ENCODE measurements at places on chromosomes 1 and 21.
A peak's percentile ranks its signal among the peaks of the same experiment; 100 is the strongest.

GRCh38 chr1:57195436-57195941 is 228.4 kb downstream of the DAB1 start:
- DNase-seq, result no peak

GRCh38 chr1:244329591-244330317 is 122.0 kb downstream of the ADSS2 start:
- DNase-seq, result no peak

DNA sequence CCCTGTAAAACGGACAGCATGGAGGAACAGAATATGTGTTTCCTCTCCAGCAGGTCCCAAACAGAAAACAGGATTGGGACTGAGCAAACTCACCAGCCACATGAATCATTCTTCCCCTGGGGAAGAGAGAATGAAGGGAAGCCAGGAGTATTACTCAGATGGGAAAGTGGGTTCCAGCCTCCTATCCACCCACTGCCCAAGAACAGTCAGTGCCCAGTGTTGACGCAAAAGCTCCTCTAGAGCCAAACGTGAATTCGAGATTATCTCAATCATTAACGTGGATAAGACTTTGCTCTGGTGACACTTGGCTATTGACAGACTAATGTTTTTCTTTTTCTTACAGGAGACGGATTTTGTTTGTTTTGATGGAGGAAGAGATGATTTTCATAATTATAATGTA is 9.3 kb downstream of the MIA3 start:
- no peak for DNase-seq

DNA sequence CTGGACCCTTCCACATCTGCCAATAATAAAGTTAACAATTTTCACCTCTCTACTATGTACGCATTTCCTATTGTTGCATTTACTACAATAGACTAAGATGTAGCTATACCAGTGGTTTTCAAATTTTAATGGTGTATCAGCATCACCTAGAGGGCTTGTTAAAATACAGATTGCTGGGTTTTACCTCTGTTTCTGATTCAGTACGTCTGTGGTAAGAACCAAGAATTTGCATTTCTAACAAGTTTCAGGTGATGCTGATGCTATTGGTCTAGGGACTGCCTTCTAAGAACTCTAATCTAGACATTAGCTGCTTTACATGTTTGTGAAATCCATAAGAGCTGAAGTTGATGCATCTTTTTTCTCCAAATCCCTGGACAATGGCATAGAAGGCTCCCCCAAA is 59.7 kb downstream of the ERICH3 start:
- no peak for DNase-seq

DNA sequence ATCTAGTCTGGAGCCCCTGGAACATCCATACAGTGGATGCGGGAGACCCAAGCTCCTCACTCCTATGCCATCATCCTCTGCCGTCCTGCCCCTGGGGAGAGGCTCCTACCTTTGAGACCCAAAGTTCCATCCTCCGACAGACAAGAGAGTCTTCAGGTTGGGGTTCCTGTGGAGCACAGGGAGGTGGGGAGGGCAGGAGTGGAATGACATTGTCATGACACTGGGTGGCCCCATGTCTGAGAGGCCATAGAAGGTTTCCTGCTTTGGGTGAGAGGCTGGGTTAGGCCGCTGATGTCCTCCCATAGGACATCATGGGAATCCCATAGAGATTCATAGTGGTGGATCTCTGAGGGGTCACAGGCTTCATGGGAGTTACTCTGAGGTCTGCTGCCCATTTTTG is 2.0 kb downstream of the CHI3L1 start:
- DNase-seq, result no peak

GRCh38 chr1:83692524-83693381 is 306.2 kb downstream of the TTLL7 start:
- peak; percentile 42 for DNase-seq

- DNase-seq, result no peak
Measured at GRCh38 chr1:192171123-192171522, 12.9 kb downstream of the RGS18 start.

GRCh38 chr1:172254521-172255222 is 165.8 kb upstream of the C1orf105 start:
- no peak for DNase-seq

GRCh38 chr1:2811533-2811918 is 10.0 kb upstream of the TTC34 start:
- no peak for DNase-seq

DNA sequence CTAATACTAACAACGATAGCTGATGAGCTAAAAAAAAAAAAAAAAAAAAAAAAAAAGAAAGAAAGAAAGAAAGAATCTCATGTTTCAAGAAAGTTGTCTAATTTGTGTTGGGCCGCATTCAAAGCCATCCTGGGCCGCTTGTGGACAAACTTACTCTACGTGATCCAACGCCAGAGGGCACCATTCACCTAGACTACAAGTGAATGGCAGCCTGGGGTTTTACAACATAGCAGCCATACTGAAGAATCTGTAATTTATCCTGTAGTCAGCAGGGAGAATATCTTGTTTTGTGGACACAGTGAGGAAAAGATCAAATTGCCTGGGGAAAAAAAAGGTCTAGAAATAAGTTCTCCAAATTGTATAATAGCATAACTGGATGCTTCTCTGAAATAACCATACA is 47.0 kb downstream of the CYP2J2 start:
- DNase-seq, result peak; percentile 59

- no peak for DNase-seq
Measured at GRCh38 chr1:3743826-3744225, 8.4 kb upstream of the CCDC27 start.

DNA sequence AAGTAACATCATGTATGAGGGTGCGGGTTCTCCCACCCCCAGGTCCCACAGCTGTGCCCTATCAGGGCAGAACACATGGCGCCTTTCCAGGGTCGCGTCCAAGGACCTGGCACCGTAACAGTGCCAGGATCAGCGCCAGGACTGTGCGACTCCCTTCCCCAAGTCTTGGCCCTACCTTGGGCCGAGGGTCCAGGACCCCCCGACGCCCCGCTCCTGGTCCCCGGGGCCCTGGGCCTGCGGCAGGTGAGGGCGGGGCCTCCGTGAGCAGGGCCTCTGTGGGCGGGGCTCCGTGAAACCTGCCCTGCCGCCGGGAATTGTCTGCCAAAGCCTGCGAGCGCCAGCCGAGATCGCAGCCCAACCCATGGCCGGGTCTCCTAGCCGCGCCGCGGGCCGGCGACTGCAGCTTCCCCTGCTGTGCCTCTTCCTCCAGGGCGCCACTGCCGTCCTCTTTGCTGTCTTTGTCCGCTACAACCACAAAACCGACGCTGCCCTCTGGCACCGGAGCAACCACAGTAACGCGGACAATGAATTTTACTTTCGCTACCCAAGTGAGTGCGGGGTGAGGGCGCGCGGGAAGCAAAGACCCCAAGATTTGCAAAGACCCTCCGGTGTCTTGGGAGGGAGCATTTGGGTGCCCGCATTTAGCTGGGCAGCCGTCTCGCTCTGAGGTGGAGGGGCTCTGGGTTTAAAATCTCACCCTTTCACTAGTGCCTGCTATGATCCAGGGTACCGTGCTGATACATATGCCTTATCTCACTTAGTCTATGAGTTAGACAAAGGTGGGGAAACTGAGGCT is at the start of gene RHBG:
Gene RHBG, plus strand, starts transcription at position 323 of the 796 bp plus-strand sequence. Its CDS starts 39 bp downstream, at position 362.
- DNase-seq, result peak; percentile 46

DNA sequence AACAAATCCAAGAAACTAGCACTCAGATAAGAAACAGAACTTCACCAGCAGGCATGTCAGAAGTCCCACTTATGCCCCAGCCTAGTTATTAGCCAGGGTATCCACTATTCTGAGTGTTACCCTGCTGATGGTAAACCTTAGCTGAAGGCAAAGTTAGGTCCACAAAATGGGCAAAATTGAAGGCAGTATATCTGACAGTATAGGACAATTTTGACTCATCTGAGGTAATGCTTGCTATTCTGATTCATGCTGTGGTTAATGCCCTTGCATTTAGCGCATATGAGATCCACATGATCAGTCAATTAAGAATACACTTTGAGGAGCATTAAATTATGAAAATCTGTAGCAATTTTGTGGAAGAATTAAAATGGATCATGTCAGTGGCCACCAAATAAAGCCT is 15.1 kb downstream of the IFI44 start:
- no peak for DNase-seq

DNA sequence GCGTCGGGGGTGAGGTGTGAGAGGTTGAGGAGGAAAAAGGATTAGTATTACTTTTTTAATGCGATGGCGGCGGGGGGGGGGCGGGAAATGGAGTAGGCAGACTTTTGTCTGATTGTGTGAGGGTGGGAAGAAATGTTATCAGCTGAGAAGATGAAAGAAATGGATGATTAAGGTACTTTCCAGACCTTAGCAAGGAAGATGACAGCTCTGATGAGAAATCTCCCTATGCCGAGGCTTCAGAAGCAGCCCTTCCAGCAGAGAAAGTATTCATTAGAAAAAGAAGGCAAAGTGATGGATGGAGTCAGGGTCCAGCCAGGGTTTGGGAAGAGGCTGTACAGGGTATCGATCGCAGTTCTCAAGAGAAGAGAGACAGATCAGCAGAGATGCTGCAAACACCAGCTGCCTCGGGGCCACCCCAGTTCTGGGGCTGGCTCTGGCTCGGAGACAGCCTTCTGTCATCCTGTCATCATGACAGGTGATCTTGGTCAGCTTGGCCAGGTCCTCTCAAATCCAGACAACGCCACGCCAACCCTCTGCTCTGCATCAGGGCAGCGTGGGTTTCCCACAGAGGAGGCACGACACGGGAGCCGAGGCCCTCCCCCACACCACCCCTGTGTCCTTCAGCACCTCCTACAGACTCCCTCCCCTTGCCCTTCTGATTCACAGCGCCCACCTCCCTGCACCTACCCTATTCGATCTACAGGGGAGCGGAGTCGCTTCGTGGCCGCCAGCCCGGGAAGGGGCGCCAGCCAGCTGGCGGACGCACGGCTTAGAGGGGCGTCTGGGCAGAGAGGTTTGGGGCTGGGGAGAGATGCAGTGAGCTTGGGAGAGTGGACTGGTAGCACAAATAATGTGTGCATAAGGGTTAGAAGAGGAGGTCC is 674 bp upstream of the ATXN7L2 start:
- peak; percentile 58 for DNase-seq

DNA sequence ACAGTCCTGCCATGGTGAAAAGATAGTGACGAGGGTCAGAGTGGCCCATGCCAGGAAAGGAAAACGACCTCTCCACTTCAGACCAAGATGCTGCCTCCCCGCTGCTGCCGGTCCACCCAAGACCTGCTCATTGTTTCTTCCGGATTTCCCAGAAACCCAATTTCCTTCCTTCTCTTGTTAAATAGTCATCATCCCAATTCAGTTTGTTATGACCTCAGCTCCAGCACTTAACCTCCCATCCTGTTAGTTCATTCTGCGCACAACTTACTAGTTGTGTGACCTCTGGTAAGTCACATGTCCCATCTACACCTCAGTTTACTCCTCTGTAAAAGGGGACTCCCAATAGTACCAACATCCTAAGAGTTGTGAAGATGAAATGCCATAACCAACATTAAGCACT is 29.9 kb upstream of the PPP1R15B start:
- DNase-seq, result no peak

- DNase-seq, result no peak
Measured at GRCh38 chr1:28279721-28280120, 20.4 kb downstream of the SESN2 start.

DNA sequence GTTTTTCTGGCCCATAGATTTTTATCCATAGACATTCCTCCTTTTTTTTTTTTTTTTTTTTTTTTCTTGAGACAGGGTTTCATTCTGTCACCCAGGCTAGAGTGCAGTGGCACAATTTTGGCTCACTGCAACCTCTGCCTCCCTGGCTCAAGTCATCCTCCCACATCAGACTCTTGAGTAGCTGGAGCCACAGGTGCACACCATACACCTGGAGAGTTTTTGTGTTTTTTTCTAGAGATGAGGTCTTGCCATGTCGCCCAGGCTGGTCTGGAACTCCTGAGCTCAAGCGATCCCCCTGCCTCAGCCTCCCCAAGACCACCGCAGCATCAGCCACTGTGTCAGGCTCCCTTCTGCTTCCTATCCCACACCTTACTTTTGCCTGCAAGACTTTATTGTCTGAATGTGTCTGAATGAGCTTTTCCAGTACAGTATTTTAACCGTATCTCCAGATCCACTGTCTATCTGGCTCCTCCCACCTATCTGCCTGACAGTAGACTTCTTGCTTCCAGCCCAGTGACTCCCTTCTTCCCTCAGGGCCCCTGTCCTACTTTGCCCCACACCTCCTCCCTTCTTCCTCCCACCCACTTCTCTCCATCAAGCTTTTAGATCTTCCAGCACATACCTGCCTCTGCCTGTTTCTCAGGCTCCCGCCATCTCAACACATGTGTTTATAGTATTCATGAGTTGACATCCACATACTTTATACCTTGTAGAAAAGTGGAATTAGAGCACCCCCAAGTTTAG is 6.1 kb downstream of the C1orf21 start:
- no peak for DNase-seq

DNA sequence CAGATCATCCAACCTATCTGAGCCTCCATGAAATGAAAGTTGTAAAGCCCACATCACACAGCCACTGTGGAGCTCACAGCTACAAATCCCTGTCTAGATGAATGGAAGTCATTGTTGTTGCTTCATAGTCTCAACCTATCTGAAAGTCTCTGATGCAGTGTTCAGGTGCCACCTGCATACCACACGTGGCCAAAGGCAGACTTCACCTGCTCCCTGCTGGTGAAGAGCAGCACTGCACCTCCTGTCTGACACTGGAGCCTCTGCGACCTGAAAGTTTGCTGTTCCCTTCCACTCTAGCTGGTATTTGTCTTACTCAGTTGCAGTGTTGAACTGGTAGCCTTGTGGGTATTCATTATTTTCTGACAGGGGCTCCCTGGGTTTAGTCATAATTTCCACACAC is 18.4 kb downstream of the LORICRIN start:
- DNase-seq, result peak; percentile 67

GRCh38 chr1:77018761-77019160 is 151.5 kb downstream of the ST6GALNAC5 start:
- DNase-seq, result no peak

GRCh38 chr21:42567861-42568260 is 54.2 kb downstream of the SLC37A1 start:
- DNase-seq, result no peak

DNA sequence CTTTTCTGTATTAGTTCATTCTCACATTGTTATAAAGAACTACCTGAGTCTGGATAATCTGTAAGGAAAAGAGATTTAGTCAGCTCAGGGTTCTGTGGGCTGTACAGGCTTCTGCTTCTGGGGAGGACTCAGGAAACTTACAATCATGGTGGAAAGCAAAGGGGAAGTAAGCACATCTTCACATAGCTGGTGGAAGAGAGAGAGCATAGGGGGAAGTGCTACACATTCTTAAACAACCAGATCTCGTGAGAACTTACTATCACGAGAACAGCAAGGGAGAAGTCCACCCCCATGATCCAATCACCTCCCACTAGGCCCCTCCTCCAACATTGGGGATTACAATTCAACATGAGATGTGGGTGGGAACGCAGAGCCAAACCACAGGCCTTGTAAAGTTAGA is 37.9 kb upstream of the AHCTF1 start:
- no peak for DNase-seq

DNA sequence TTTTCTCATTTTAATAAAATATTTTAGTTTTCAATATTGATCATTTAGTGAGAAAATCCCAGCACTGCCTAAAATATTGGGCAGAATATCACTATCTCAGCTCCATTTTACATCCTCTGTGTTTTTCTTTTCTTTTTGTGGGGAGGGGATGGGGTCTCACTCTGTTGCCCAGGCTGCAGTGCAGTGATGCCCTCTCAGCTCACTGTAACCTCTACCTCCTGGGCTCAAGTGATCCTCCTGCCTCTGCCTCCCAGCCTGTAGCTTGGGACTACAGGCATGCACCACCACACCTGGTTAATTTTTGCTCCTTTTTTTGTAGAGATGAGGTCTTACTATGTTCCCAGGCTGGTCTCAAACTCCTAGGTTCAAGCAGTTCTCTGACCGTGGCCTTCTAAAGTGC is 76.1 kb downstream of the SLC25A24 start:
- DNase-seq, result no peak

- no peak for DNase-seq
Measured at GRCh38 chr1:18536356-18536755, 55.6 kb downstream of the KLHDC7A start.

Measured in CD4-positive, alpha-beta T cell treated with Interleukin-17A for 4 hours (primary cell).